Temporal lobe (tissue), 4 donors: ENCODE measurements at places on chromosomes 12 and 14. TPM values are rescaled to one million over a fixed set of nuclear protein-coding genes. Genes with fewer than 3 reads are reported as not detected.

The HPD gene
- total RNA-seq, result not detected

The SPIC gene
- total RNA-seq, result not detected

The PPM1H gene
- total RNA-seq, result 10.1 TPM

The SPX gene
- total RNA-seq, result 0.25 TPM

The TGM1 gene
- 0.49 TPM for total RNA-seq

The RARG gene
- 1.7 TPM for total RNA-seq

The SSPN gene
- total RNA-seq, result 4.9 TPM

The MAP4K5 gene
- 76.7 TPM for total RNA-seq

The HIF1A gene
- 114 TPM for total RNA-seq
